ENCODE measurements at places on chromosomes 1 and 21.

DNA sequence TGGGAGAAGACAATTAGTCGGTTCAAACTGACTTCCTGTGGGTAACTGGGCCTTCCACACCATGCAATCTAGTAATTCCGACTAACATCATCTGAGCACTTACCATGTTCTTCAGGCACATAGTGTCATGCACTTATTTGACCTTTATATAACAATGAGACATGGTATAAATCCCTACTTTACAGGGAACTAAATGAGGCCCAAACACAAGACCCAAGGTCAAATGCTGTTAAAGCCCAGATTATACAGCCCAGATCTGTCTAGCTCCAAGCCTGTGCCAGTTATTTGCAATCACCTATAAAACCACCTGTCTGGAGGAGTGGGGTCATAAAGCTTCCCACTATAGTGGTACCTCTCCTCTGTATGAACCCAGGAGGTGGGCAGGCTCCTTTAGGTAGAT, 40.8 kb downstream of the JAK1 start:
- no peak for DNase-seq

DNA sequence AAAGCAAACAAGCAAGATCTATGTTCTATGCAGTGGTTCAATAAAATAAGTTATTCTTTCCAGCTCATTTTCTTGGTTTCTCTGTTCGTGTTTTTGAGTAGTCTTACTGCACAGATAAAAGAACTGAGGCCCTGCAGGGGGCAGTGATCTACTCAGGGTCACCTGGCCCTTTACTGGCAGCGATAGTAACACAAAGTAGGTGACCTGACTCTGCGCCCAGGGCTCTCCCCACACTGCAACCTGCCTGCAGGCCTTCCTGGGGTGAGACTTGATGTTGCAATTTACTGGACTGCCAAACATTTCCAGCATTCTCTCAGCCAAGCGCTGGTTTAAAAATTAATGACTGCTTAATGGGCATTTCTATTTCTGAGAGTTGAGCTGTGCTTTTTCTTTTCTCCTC, 110.3 kb downstream of the HUNK start:
- DNase-seq = no peak

- DNase-seq = no peak
Measured at GRCh38 chr1:150487763-150488115, 520 bp downstream of the TARS2 start.

DNA sequence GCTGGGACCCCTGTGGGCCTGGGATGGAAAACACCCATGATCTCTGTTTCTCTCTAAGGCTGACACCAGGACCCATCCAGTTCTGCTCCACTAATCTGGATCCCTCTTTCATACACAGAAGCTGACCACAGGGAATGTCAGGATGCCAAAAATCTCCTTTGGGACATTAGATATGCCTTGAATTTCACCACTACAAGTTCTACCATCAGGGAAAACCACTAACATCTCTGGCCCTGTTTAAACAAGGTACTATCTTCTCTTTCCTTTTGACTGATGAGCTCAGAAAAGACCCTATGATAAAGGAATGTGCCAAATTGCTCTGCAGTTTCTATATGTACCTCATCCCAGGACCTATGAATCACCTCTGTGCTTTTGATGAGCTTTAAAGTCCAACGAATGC, 10.2 kb upstream of the PLXNA2 start:
- no peak for DNase-seq

- no peak for DNase-seq
Measured at GRCh38 chr1:155006601-155007101, 4.0 kb downstream of the ZBTB7B start.

DNA sequence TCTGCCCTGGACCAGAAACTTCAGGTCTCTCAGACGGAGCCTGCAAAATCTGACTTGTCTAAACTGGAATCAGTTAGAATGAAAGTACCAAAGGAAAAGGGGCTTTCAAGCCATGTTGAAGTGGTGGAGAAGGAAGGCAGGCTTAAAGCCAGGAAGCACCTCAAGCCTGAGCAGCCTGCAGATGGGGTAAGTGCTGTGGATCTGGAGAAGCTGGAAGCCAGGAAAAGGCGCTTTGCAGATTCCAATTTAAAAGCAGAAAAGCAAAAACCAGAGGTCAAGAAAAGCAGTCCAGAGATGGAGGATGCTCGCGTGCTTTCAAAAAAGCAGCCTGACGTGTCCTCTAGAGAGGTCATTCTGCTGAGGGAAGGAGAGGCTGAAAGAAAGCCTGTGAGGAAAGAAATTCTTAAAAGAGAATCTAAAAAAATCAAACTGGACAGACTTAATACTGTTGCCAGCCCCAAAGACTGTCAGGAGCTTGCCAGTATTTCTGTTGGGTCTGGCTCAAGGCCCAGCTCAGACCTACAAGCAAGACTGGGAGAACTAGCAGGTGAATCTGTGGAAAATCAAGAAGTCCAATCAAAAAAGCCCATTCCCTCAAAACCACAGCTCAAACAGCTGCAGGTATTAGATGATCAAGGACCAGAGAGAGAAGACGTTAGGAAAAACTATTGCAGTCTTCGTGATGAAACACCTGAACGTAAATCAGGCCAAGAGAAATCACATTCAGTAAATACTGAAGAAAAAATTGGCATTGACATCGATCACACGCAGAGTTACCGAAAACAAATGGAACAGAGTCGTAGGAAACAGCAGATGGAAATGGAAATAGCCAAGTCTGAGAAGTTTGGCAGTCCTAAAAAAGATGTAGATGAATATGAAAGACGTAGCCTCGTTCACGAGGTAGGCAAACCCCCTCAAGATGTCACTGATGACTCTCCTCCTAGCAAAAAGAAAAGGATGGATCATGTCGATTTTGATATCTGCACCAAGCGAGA, 46.6 kb downstream of the ZBTB17 start:
- no peak for DNase-seq

GRCh38 chr1:25683731-25684130, 67.1 kb downstream of the MAN1C1 start:
- no peak for DNase-seq

GRCh38 chr1:8212580-8213031, 105.3 kb upstream of the SLC45A1 start:
- DNase-seq = no peak

- no peak for DNase-seq
Measured at GRCh38 chr1:22107126-22107525, 35.8 kb downstream of the WNT4 start.

GRCh38 chr1:67601955-67602354, 83.0 kb upstream of the GADD45A start:
- no peak for DNase-seq

DNA sequence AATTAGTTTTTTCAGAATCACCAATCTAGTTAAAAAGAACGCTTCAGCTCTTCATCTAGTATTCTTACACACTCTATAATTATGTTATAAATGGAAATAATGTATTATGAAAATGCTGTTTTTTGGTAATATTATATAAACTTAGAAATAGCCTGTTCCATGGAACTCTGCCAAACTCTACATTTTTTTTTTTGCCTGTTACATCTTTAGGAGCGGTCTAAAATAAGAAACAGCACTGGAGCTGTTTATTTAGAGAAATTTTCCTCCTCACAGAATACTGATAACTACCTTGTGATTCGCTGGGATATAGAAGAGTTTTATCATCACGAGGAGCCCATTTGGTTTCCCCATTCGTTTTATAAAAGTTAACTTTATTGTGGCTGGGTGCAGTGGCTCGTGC, 58.5 kb downstream of the PKN2 start:
- DNase-seq = no peak

GRCh38 chr21:44714905-44715304, 3.5 kb upstream of the TSPEAR start:
- no peak for DNase-seq

- no peak for DNase-seq
Measured at GRCh38 chr21:32096411-32096810, 182.4 kb downstream of the MIS18A start.

GRCh38 chr1:160136926-160137200, 14.5 kb upstream of the ATP1A4 start:
- no peak for DNase-seq

DNA sequence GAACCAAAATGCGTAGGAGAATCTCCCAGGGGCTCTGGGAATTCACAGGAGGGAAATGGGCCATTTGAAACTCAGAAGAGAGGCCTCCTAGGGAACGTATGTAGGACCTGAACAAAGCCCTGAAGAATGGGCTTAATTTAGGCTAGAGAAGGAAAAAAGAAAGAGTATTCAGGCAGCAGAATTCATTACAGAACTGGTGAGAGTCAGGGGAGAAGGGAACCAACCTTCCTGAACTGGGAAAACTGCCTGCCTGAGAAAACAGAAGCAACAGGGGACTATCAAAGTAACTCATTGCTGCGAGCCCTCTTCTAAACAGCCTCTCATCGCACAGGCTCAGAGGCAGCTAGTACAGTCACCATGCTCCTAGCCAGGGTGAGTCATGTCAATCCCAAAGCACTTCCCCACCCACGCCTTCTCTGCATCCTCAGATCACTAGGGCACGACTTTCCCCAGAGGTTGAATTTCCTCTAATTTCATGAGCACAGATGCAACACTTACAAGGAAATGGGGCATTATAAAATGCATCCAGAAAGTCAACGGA, 98.1 kb downstream of the ADSS2 start:
- no peak for DNase-seq

- DNase-seq = no peak
Measured at GRCh38 chr21:43321111-43321510, 105.8 kb downstream of the SIK1 start.

DNA sequence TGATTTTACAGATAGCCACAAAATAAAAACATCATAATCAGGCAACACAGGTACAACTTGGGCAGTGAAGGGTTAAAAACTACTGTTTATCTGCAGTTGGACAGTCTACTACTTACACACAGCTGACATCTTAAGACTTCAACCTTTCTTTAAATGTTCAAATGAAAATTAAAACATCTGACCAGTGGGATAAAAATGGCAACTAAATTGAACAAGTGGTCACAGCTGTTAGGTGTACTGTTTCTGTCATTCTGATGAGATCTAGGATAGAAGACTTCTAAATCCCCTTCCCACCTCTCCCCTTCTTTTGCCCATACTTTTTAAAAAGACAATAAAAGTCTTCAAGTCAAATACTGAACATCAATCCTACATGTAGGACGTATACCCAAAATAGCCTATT, 56.2 kb downstream of the ENAH start:
- no peak for DNase-seq

DNA sequence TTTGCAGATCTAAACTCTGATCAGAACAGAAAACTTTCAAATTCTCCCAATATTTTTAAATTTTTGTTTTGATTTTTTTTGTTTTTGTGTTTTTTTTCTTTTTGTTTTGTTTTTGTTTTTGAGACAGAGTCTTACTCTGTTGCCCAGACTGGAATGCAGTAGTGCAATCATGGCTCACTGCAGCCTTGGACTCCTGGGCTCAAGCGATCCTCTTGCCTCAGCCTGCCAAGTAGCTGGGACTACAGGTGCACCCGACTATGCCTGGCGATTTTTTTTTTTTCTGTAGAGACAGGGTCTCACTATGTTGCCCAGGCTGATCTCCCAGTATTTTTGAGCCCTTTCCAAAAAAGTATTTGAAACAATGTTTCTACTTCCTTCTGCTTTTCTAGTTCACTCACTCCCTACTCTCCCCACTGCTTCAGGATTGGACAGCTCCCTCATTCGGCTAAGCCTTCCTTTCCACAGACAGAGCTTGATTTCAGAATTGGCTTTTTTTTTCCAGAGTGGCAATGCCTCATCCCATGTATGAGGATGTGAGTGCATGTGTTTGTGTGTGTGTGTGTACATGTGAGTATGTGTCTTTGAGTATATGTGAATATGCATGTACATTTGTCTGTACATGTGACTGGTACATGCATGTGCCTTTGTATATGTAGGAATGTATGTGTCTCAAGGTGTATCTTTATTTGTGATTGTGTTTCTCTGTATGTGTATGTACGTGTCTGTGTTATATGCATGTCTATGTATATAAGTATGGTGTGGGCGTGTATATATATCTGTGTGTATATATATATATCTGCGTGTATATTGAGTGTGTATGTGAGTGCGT, 11.9 kb downstream of the LHX4 start:
- DNase-seq = no peak

DNA sequence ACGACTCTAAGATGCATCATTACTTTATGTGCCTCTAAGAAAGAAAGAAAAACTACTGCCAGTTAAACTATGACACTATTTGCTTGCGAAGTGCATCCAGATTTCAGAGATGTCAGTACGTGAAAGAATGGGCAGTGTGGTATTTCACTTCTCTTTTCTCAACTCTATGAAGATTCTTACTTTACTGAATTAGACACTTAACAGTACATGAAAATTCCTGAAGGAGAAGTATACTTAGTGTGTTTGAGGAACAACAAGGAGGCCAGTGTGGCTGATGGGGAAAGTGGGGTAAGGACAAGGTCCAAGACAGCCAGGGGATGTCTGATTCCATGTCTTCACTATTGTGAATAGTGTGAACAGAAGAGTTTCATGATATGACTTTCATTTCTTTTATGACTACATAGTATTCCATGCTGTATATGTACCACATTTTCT, 53.9 kb upstream of the HSD17B7 start:
- no peak for DNase-seq

DNA sequence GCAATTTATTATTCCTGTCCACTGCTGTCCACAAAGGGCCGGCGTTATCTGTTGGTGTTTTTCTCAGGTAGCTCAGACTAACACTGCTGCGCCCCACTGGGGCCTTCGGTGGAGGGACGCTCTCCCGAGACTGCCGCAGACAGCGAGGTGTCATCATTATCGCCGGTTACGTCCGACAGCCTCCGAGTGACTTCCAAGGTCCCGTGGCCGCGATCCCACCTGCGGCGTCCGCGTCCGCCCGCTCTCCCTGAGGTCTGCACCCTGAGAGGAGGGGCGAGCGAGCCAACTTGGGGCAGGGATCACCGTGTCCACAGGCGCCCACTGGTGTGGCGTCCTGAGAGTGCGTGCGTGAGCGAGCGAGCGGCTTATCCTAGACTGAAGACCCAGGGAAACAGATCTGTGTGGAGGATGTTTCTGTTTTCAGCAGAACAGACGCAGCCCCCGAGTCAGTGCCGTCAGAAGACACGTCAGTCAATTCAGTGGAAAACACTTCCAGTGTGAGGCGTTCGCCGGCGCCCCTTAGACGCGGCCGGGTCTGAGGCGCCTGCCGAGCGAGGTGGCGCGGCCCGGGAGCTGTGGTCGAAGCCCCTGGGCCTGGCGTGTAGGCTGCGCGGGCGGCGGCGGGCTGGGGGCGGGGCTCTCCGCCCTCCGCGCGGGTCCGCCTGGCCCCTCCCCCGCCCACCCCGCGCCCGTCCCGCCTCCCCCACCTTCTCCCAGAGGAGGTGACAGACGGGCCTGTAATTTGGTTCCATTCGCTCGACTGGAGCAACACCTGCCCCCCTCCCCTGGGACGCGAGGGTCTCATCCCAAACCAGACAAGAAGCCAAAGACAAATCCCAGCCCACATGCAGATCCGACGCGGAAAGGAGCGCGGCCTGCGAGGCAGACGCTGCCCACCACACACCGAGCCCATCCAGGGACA, 12.6 kb downstream of the NHLH2 start:
- no peak for DNase-seq

GRCh38 chr1:24091971-24092482, 19.9 kb downstream of the MYOM3 start:
- DNase-seq = no peak

Data from stimulated activated CD8-positive, alpha-beta memory T cell treated with anti-CD3 and anti-CD28 coated beads, Interleukin-2, amount 100 ng/mL, for 1 hour (primary cell).